GM04503 (cell line): ENCODE measurements at places on chromosomes 16 and 17.

GRCh38 chr17:65913326-65913850 lies 278.5 kb downstream of the CEP112 start:
- DNase-seq, result no peak

DNA sequence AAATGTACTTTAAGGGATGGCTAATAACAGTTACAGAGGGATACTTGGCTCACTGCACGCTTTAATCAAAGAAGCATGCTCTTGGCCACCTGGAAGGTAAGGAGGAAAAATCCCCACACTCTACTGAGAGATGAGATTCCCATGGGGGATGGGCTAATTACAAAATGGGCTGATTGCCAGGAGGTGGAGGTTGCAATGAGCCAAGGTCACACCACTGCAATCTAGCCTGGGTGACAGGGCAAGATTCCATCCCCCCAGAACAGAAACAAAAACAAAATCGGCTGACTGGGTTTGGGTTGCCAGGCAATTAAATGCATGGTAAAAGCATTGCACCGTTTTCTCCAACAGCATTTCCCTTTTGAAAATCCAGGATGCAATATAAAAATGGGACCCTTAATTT lies 18.0 kb downstream of the N4BP1 start:
- DNase-seq, result no peak

- DNase-seq, result no peak
Measured at GRCh38 chr16:2710711-2711231, 9.3 kb downstream of the PRSS27 start.

DNA sequence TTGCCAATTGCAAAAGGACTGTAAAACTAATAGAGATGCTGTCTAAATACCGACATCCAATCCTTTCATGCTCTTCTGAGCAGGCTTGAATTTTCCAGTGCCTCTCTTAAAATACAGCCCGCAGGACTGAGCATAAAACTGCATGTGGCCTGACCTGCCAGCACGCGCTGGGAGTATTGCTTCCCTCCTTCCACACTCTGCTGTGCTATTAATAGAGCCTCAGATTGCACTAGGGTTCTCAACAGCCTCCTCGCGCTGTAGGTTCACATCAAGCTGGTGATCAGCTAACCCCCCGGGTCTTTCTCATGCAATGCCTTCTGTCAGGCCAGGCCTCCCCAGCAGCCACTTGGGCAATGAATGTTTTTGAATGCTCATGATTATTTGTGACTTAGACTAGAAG lies 14.2 kb upstream of the MSI2 start:
- DNase-seq, result no peak

GRCh38 chr17:1486802-1487695 lies 5.4 kb downstream of the MYO1C start:
- no peak for DNase-seq

GRCh38 chr17:50259477-50260324 lies 14.6 kb upstream of the TMEM92 start:
- DNase-seq, result no peak

DNA sequence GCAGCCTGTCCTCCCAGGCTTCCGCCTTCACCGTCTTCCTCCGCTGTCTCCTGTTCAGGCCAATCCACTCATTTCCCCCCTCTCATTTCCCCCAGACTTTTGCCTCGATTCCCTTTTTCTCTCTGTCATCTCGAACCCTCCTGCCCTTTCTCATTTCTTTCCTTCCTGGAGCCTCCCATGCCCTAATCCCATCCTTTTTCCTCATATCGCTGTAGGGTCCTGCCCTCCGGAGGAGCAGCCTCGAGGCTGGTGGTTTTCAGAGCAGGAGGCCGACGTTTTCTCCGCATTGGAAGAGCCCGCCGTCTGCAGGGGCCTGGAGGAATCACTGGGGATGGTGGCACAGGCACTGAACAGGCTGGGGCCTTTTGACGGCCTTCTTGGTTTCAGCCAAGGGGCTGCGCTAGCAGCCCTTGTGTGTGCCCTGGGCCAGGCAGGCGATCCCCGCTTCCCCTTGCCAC lies 597 bp downstream of the OVCA2 start:
- no peak for DNase-seq

GRCh38 chr17:83202002-83203000 lies 122.9 kb downstream of the METRNL start:
- no peak for DNase-seq

DNA sequence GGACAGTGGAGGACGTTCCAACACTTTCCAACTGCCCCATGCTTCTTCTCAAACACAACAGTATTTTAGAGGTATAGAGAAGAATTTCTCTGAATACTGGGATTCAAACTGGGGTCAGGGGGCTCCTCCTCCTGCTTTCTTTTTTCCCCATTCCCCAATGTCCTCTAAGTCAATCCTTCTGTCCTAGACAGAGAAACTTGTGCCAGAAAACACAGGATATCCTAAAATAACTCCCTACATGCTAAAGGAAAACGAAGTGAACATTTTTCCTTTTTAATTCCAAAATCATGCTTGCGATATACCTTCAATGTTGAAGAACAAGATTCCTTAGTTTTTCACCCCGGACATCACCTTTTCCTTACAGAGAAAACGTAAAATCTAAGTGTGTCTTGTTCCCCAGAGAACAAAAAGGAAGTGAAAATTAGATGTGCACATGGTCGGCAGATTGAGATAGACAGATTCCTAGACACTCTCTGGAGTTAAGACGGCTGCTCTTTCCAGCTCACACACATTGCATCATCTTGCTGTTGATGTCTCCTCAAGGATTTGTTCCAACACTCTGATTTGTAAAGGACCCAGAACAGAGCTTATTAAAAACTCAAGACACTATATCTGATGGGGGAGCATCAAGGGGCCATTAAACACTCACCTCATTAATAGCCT lies 228.2 kb downstream of the GRIN2A start:
- DNase-seq, result no peak

DNA sequence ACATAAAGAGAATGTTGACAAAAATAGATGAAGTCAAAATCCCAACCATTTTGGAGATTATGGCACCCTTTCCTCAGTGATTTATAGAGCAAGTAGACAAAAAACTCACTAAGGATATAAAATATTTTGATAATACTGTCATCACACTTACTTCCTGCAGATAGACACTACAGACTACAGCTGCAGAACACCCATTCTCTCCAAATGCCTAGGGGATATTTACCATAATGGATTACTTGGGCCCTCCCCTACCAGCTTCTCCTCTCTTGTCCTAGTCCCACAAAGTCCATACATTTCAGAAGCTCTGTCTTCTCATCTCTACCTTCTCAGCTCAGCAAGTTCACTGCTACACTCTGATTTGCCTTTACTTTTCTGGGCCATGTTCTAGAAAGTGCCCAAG lies 37.2 kb upstream of the CCNF start:
- no peak for DNase-seq

- DNase-seq, result no peak
Measured at GRCh38 chr16:85392756-85393673, 220.1 kb upstream of the GSE1 start.

DNA sequence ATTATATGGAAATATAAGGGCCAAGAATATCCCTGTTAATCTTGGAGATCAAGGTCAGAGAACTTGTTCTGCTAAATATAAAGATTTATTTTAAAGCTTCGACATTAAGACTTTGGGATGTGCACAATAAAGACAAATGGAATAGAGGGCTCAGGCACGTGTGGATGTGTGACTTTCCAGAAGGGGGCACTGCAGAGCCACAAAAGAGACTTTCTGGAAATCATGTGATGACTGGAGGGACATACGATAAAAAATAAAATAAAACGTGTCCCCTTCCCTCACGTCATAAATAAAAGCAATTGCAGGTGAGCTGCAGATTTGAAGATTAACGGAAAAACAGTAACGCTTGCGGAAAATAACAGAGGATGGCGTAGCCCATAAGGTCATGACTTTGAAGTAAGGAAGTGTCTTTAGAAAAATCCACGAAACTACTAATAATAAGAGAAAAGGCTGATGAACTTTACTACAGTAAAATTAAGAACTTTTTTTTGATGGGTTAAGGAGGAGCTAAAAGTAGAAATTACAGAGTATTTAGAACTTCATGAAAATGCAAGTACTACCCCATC lies 9.4 kb upstream of the ENGASE start:
- no peak for DNase-seq

DNA sequence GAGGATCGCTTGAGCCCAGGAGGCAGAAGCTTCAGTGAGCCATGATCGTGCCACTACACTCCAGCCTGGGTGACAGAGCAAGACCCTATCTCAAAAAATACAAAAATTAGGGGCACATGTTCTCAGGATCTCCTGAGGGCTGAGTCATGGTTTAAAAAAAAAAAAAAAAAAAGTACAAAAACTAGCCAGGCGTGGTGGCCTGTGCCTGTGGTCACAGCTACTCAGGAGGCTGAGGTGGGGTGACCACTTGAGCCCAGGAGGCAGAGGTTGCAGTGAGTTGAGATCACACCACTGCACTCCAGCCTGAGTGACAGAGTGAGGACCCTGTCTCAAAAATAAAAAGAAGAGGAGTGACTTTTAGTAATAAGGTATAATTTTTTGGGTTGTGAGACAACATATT lies 16.9 kb downstream of the BLMH start:
- DNase-seq, result no peak

DNA sequence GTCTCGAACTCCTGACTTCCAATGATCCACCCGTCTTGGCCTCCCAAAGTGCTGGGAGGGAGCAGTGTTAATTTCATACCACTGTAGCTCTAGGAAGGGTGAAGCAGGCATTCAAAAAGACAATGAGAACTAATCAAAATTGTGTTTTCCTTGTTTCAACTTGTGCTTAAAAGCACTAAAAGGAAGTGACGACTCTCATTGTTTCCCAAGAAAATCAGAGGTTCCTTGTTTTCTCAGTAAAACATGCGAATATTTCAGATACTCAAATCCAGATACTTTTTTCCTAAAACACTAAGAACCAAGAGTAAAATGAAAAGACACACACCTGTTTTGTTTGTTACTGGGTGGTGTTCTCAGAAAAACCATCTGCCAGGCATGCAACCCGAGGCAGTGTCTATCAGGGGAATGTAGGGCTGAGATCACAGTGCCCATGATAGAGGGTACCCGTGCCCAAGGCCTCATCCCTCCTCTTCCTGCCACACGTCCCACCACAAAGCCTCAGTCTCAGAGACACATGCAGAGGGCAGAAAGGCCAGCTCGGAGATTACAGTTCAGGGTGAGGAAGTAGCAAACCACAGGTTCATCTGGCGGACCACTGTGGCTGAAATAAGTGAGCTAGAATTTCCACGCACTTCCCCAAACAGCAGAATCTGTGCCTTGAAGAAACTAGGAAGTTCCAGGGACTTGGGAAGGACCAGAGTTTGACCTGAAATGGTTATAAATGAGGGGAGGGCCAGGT lies 33.7 kb downstream of the GINS3 start:
- DNase-seq, result no peak

GRCh38 chr16:85639529-85640253 lies 26.6 kb downstream of the GSE1 start:
- no peak for DNase-seq

GRCh38 chr16:3514621-3515020 lies 13.8 kb downstream of the CLUAP1 start:
- peak; percentile 65 for DNase-seq

DNA sequence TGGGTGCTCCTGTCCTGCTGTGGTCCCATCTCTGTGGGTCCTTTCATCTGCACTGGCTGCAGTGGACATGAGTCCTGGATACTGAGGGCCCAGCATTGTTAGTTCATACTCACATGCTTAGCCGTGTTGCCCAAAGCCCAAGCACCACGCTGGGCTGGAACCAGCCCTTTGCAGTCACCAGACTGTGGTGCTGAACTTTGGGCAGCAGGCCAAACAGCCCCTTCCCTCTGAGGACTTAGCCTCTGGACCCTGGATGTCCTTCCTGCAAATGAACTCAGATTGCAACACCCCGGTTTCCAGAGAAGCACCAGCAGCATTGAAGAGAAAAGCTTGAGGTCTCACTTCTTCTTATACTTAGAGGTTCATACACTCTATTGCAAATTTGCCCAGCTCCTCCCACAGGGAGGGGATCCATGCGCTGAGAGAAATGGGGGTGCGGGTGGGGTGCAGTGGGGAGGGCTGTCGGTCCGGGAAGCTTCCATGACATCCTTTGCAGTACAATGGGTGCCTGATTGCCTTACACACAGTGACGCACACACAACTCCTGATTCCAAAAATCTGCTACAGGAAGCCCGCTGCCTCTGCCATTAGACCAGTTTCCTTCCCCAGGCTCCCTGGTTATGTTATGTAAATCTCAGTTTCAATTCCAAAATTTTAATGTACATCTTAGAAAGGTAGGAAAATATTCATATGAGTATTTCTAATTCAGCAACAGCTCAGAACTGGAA lies 65.8 kb downstream of the RGS9 start:
- DNase-seq, result no peak

- no peak for DNase-seq
Measured at GRCh38 chr16:31351246-31351941, 3.6 kb upstream of the ITGAX start.

- no peak for DNase-seq
Measured at GRCh38 chr17:11996722-11997146, 541 bp downstream of the ZNF18 start.

DNA sequence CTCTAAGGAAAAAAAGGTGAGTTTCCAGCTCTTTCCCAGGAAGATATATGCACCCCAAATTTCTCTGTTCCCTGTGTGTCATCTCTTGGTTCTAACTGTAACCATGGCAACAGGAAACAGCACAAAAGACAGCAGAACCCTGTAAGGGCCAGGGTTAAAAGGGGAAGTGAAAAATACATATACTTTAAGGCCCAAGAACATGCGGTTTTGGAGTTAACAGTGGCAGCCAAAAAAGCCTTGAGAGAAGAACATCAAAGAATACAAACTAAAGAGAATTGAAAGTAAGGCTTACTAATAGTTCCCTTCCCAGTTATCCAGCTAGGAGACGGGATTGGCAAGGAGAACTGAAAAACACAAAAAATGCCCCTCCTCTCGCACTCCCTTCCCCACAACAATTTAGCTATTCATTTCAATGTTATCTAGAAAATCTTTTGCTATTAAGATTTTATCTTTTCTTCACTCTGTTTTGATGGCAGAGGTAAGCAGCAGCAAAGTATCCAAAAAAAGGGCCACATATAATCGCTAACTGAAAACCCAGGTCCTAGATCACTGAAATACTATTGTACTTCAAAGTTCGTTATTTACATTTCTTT lies 1.5 kb downstream of the SPOP start:
- DNase-seq, result no peak

GRCh38 chr17:43999024-43999423 lies 5.4 kb upstream of the NAGS start:
- no peak for DNase-seq

- DNase-seq, result no peak
Measured at GRCh38 chr17:44989552-44990138, 21.5 kb upstream of the C1QL1 start.

DNA sequence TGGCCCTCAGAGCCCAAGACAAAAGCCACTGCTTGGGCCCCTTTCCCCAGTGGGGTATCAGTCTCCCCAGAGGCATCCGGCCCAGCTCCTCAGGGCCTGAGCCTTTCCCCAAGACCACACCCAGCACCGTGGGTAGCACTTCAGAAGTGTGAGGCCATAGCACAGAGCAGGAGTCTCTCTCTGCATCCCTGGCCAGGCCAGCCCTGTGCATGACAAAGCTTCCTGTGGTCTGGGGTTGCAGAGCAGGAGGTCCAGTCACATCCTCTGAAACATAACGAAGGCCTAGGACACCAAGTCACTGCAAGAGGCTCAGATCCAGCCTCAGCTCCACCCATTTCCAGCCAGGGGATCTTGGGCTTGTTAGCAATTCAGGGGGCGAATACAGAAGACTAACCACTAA lies 56.8 kb upstream of the ZNF423 start:
- DNase-seq, result no peak

- DNase-seq, result no peak
Measured at GRCh38 chr16:57997528-57998265, 2.8 kb downstream of the ZNF319 start.
